ENCODE measurements at places on chromosomes 4 and X.

- DNase-seq: no peak
These were observed 56.4 kb downstream of the PHKA2 start for GRCh38 chrX:18927558-18927957.

GRCh38 chr4:2728806-2729532 is 27.2 kb downstream of the TNIP2 start:
- no peak for DNase-seq

DNA sequence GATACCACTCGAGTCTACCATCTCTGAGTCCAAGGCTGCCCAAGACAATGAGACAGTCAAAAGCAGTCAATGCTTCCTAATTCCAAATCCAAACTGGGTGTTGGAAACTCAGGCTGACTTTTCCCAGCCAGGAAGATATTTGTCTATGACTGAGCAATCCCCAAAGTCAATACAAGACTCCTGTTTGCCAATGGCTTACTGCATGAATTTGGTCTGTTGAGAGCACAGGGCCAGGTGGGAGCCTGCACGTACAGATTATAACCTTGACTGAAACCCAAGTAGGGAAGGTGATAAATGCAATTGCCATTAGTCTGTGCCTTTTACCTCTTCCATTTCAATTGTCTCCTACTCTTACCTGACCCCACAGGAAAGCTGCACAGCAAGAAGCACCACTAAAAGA is 72.6 kb upstream of the PPARGC1A start:
- DNase-seq: no peak

DNA sequence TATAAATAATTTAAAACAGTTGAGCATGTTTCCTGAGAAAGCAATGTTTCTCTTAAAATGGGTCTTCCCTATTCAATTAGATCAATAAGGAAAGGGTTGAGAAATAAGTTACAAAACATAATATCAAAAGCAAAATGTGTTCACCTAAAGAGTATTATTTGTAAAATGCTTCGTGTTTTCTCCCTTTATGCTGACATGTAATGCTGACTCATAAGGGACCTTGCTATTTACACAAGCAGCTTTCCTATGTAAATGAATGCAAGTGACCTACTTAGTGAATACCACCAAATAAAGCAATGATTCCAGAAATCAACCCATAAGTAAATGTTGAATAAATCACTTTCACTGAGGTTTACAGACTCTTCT is 91.5 kb downstream of the ELOVL6 start:
- DNase-seq: no peak
